Smooth muscle cell of the pulmonary artery (primary cell): ENCODE measurements at places on chromosomes 6 and 20. TPM values are rescaled to one million over a fixed set of nuclear protein-coding genes. Genes with fewer than 3 reads are reported as not detected.

FAM83C gene
- total RNA-seq: not detected in 2 replicates

FRS3 gene
- total RNA-seq: 1.8 and 2.8 TPM in 2 replicates

GSTA2 gene
- not detected in 2 replicates for total RNA-seq

TREM2 gene
- not detected in 2 replicates for total RNA-seq
